Smooth muscle cell of the brain vasculature (primary cell): ENCODE measurements at places on chromosomes 1 and 21.

DNA sequence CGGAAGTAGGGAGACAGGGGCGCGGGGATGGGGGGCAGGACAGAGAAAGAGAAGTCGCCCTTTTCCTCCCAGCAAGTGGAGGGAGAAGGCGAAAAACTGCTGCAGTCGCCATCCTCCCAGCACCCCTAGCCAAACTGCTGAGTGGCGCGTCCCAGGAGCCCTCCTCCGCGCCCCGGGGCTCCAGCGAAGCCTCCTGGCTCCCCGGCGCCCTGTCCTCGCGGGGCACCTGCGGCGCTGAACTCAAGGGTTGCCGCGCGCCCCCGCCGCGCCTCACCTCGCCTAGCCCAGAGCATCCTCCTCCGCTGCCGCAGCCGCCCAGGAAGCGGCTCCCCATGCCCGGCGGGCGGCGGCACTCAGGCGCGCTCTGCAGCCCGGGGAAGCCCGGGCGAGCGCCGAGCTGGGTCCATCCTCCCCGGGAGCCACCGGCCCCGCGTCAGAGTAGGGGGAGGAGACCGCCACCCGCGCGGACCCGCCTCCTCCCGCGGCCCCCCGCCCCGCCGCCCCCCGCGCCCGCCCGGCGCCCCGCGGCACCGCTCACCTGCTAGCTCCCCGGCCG, at the start of gene DAB1:
Gene DAB1 (minus strand): TSS at position 405 of the 556 bp plus-strand sequence. CDS start 133,030 bp downstream, outside the sequence.
- DNase-seq = no peak

DNA sequence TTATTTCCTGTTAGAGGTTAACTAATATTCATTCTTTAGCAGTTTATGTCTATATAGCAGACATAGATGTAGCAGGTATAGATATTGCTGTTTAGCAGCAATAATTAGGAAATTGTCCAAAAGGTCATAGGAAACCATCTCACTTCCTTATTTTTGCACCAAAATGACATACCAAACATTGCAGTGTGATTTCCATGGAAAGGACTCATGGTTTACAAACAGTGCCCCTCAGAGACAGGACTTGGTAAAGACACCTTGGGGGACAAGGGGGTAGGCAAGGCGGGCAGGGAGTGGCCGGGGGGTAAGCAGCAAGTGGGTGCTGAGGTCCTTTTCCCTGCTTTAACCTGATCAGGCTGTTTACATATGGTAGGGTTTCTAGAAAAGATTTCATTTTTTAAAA, 30.5 kb downstream of the BATF3 start:
- DNase-seq = no peak

DNA sequence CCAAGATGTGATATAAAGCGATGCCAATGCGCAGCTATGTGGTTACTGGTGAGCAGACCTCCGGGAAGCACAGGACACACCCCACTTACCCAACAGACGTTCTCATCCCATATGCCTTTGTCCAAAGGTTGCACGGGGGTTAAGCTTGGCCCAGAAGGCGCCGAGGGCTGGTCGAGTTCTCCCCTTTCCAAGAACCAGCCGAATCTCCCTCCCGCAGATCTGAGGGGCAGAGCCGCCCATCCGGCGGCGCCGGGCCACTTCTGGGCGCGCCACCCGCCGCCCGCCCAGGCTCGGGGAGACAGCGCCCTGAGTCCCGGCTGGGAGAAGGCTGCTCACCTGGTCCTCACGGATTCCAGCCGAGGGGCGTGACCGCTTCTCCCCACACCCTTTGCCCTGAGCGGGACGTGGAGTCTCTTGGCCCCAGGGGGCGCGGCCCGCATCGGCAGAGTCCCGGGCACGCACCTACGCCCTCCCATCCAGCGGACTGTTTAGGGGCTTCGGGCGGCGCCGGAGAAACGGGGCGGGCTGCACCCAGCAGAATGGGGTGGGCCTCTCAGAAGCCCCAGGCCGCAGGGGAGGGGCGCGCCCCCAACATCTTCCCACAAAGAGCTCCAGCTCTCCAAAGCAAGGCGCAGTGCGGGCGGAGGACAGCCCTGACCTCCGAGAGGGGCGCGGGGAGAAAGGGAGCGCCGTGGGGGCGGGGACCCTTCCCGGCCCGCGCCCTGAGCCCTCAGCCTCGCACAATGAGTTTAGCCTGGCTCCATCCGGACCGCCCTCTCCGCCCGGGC, 615 bp downstream of the GPR161 start:
- DNase-seq = no peak

GRCh38 chr1:198667807-198668206, 29.0 kb downstream of the PTPRC start:
- DNase-seq = no peak

GRCh38 chr1:161910604-161911003, 113.1 kb downstream of the OLFML2B start:
- DNase-seq = no peak

DNA sequence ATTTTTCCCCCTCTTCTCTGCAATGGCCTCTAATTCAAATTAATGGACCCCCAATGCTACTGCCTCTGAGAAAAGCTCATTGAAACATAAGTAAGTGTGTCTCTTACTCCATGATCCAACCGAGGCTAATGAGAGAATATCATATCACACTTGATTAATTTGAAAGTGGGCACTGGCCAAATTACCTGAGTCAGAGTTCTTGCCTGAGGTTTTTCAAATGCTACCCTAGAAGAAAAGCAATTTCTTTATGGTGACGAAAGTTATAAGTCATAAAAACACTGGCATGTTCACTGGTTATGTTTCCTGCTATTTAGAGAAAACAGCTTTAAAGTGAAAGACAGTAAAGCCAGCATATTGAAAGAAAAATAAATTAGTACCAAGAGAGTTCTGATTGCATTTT, 368.8 kb upstream of the TMPRSS15 start:
- no peak for DNase-seq

- DNase-seq = no peak
Observed at GRCh38 chr1:45679123-45679522, 7.2 kb downstream of the GPBP1L1 start.

DNA sequence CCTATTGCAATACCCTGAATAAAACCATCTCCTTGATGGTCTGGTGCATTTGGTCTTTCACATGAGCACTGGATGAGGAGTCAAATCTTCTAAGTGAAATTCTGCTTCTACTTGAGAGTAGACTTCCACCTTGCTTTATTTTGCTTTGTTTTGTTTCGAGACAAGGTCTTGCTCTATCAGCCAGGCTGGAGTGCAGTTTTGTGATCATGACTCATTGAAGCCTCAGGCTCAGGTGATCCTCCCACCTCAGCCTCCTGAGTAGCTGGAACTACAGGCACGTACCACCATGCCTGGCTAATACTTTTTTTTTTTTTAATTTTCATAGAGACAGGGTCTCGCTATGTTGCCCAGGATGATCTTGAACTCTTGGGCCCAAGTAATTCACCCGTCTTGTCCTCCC, 65.8 kb upstream of the F3 start:
- no peak for DNase-seq

- peak; percentile 21 for DNase-seq
Observed at GRCh38 chr1:94463765-94464330, 45.7 kb downstream of the ABCD3 start.

GRCh38 chr1:36008546-36009197, 75.2 kb upstream of the TEKT2 start:
- no peak for DNase-seq

- DNase-seq = no peak
Observed at GRCh38 chr21:42586406-42586805, 67.0 kb upstream of the PDE9A start.

DNA sequence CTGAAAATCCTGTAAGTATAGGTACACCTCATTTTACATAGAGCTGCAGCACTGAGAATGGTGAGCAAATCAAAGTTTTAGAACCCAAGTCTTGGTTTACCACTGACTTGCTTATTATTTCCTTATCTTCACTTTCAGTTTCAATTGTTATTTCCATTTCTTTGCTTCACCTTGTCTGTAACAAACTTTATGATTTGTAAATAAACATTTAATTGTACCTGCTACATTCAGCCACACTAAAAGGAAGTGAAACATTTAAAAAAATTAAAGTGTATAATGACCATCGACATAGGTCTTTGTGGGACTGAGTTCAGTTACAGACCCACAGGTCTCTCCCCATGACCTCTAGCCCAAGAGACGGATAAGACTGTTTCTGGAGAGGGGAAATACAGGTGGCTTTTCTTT, 34.4 kb downstream of the LGR6 start:
- no peak for DNase-seq

DNA sequence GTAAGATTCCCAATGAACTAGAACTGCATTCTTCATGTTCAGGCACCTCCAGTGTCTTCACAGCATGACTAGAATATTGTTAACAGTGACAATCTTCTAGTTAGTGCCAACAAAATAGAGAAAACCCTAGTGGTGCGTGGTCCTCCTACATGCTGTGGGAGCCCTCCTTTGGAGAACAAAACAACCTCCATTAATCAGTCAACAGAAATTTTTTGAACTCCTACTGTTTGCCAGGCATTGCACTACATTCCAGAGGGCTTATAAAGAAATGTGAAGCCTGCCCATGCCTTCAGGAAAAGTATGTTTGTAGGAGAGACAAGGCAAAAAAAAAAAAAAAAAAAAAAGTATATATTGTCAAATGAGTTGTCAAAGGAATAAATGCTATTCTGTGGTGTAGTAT, 252.7 kb downstream of the LRRC40 start:
- peak; percentile 12 for DNase-seq

- DNase-seq = no peak
Observed at GRCh38 chr21:29586696-29587095, 288.0 kb downstream of the BACH1 start.

DNA sequence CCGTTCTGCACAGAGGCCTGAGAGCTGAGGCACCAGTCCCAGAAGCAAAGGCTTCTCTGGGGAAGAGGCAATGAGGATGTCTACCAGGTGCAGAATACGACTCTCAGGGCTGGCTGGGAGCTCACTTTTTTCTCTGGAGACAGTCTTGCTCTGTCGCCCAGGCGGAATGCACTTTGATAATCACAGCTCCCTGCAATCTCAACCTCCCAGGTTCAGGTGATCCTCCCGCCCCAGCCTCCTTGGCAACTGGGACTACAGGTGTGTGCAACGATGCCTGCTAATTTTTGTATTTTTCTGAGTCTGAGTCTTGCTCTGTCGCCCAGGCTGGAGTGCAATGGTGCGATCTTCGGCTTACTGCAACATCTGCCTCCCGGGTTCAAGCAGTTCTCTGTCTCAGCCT, 17.6 kb downstream of the NADK start:
- no peak for DNase-seq

GRCh38 chr1:169890761-169891538, 2.7 kb downstream of the SCYL3 start:
- DNase-seq = no peak

DNA sequence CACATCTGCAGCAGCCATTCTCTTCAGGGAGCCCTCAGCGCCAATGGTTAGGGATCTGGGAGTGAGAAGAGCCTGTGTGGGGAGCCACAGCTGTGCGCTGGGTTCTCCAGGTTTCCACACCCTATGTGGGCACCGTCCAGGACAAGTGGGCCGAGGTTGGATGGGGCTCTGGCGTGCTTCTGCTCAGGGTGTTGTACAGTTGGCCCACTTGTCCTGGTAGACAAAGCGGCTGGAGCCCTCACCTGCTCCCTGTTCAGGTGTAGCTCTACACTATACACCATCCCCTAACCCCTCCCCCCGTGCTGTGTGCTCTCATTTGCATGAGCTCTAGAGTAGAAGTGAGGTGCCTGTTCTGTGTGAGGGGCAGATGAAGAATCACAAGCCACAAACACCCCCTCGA, 12.2 kb downstream of the SH3BP5L start:
- DNase-seq = no peak

GRCh38 chr1:203589171-203589570, 37.5 kb upstream of the ATP2B4 start:
- DNase-seq = no peak

- peak; percentile 84 for DNase-seq
Observed at GRCh38 chr1:223771814-223772770, 59.8 kb downstream of the CAPN2 start.
